Fibroblast of mammary gland (primary cell): ENCODE measurements at places on chromosomes 7 and 10.

DNA sequence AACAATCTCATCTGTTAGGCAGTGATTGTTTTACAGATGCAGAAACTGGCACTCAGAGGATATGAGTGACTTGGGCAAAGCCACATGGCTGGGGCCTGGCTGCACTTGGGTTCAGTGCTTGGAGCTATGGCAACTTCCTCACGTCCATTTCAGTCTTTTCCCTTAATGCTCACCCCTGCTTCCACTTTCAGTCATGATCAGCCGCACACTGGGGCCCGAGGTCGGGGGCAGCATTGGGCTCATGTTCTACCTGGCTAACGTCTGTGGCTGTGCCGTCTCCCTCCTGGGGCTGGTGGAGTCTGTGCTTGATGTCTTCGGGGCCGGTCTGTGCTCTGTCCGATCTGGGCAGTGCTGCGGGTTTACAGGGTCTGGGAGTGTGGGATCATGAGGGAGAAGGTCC lies 3.0 kb downstream of the SLC12A9 start:
- DNase-seq, result no peak

- DNase-seq, result no peak
Measured at GRCh38 chr10:122503012-122503411, 41.7 kb downstream of the HTRA1 start.

- no peak for DNase-seq
Measured at GRCh38 chr7:73345538-73345937, 17.6 kb downstream of the FKBP6 start.

- DNase-seq, result peak; percentile 47
Measured at GRCh38 chr10:38027986-38028385, 17.5 kb downstream of the ZNF33A start.

- DNase-seq, result peak; percentile 14
Measured at GRCh38 chr10:3623746-3624145, 161.3 kb downstream of the KLF6 start.

DNA sequence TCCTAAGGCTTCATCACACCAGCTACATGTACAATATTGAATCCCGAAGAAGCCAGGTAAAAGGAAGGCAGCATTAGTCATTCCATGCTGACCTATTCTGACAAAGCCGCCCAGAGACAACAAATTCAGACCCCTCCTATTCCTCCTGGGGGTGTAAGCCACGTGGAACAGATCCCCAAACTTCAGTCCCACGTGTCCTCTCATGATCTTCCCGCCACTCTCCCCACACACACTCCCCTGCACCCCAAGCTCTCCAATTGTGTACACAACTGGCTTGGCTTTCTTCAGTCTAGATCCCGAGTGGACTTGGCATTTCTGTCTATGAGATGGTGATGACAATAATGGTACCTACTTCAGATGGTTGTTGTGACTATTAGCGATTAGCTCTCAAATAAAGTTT lies 8.6 kb downstream of the PDE6C start:
- no peak for DNase-seq

GRCh38 chr10:131184503-131184902 lies 127.0 kb downstream of the TCERG1L start:
- no peak for DNase-seq

- DNase-seq, result no peak
Measured at GRCh38 chr10:128738386-128738915, 612.2 kb upstream of the MKI67 start.
